ENCODE measurements at places on chromosomes 12 and 14. TPM values are rescaled to one million over a fixed set of nuclear protein-coding genes. Genes with fewer than 3 reads are reported as not detected.

The SOAT2 gene
- 0.76 TPM for polyA plus RNA-seq

The TMEM263 gene
- 24.9 TPM for polyA plus RNA-seq

- H3K36me3 ChIP-seq: no peaks in the 10 kb centered on the region
- no peak for DNase-seq
- H3K4me3 ChIP-seq: no peak overlapping the region
- no peaks in the 10 kb centered on the region for H3K27me3 ChIP-seq
- no peaks in the 10 kb centered on the region for H3K4me1 ChIP-seq
Observed at GRCh38 chr12:94481734-94482133, 22.1 kb upstream of the CEP83 start.

GRCh38 chr12:124774462-124775167 lies 89.0 kb downstream of the SCARB1 start:
- peak overlapping the region; percentile 57 for H3K4me3 ChIP-seq
- peaks cover 28% of the 10 kb centered on the region for H3K4me1 ChIP-seq
- H3K36me3 ChIP-seq: no peaks in the 10 kb centered on the region

DNA sequence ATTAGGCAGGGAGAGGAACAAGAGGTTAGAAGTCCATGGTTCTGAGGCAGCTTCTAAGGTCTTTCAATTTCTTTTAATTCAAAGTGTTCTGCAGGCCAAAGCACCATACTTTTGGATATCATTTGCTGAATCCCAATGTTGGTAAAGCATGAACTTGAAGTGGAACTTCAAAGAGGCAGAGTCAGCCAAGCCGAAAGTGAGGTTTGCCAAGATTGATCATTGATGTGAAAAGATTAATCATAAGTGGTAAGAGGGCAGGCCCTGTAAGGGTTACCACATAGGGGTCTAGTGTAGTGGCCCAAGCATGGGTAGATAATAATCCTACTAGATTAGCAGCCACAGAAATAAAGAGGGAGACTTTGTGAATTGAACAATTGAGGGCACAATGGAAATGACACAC lies 191.7 kb upstream of the DIO2 start:
- H3K27me3 ChIP-seq: no peaks in the 10 kb centered on the region
- no peak overlapping the region for H3K4me3 ChIP-seq
- no peak overlapping the region for H3K27ac ChIP-seq
- no peaks in the 10 kb centered on the region for H3K4me1 ChIP-seq
- no peaks in the 10 kb centered on the region for H3K36me3 ChIP-seq

DNA sequence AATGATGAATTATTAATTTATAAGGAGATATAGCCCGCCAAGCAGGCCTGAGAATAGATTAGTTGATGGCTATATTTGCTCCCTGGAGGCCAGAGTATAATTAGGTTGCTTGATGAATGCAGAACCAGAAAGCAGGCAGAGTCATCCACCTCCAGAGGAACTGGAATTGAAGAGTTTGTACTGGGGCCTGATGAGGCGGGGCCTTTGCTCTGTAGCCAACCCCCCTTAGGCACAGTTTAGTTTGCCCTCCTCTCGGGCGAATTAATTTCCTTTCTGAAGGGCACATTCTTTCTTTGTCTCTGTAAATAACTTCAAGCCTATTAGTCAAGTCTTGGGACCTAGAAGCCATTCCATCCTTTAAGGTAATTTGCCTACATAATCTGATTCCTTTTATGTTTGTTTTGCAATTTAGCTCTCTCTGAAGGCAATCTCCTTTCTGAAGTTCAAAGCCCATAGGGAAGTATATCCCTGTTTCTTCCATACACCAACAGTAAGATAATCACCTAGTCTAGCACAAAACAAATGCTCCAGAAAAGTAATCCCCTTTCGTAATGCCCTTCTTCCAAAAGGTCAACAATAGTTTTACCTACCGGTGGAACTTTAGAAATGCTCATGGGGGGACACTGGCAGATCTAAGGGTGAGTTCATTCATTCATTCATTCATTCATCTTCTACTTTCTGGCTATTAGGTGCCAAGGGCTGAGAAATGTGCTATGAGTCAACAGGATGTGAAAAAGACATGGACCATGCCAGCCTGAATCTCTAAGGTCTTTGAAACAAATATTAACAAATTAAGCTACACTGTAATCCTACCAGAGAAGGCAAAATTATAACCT lies 84.8 kb upstream of the NUDT4 start:
- no peaks in the 10 kb centered on the region for H3K4me1 ChIP-seq
- no peaks in the 10 kb centered on the region for H3K36me3 ChIP-seq
- no peak overlapping the region for H3K27ac ChIP-seq
- H3K27me3 ChIP-seq: no peaks in the 10 kb centered on the region
- H3K4me3 ChIP-seq: no peak overlapping the region
- DNase-seq: no peak

DNA sequence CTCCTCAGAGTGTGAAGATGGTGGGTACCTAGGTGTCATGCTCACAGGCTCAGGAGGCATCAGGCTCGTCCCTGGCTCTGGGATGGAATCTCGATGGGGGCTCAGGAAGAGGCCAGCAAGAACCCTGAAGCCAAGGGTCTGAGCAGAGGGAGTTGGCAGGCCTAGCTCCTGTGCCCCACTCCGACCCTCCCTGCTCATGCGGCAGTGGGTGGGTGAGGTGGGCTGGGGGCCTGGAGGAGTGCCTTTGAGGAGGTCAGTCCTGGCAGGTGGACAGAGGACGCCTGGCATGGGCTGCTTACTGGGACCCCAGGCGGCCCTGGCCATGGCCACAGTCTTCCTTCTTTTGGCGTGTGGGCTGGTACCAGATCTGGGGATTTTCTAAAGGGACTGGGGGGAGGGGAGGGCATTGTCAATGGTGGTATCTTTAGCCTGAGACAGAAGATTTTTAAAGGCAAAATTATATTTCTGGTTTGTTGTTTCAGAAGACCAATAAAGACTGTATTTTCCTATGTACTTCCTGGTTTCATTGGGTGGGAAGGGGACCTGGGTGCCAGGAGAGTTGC lies 16.0 kb downstream of the LRTM2 start:
- no peak overlapping the region for H3K27ac ChIP-seq
- no peak for DNase-seq
- no peaks in the 10 kb centered on the region for H3K4me1 ChIP-seq
- no peaks in the 10 kb centered on the region for H3K36me3 ChIP-seq
- no peak overlapping the region for H3K4me3 ChIP-seq
- no peaks in the 10 kb centered on the region for H3K27me3 ChIP-seq

GRCh38 chr14:24673534-24674203 lies 39.7 kb upstream of the GZMB start:
- H3K4me3 ChIP-seq: peak overlapping the region; percentile 38
- no peaks in the 10 kb centered on the region for H3K36me3 ChIP-seq
- no peaks in the 10 kb centered on the region for H3K27me3 ChIP-seq
- DNase-seq: peak; percentile 84

GRCh38 chr12:119288576-119288975 lies 46.0 kb upstream of the CCDC60 start:
- DNase-seq: no peak
- H3K27ac ChIP-seq: no peak overlapping the region
- no peaks in the 10 kb centered on the region for H3K36me3 ChIP-seq

- H3K4me3 ChIP-seq: no peak overlapping the region
- no peak for DNase-seq
- no peak overlapping the region for H3K27ac ChIP-seq
- H3K4me1 ChIP-seq: no peaks in the 10 kb centered on the region
- H3K36me3 ChIP-seq: no peaks in the 10 kb centered on the region
Observed at GRCh38 chr14:41868396-41868795, 261.7 kb downstream of the LRFN5 start.

DNA sequence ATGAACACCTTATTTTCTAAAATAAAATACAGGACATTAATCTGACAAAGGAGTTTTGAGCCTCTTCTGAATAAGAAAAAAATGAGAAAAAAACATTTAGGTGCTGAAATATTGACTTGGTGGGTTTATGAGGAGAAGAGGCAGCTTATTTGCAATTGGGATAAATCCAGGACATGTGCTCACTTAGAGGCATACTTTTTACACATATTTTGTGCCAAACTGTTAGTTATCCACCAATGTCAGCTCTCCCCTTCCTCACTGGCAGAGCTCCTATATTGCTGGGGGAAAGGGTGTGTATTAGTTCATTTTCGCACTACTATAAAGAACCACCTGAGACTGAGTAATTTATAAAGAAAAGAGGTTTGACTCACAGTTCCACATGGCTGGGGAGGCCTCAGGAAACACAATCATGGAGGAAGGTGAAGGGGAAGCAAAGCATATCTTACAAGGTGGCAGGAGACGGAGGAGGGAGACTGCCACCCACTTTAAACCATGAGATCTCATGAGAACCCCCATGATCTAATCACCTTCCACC lies 135.4 kb upstream of the EGLN3 start:
- no peak overlapping the region for H3K4me3 ChIP-seq
- DNase-seq: no peak
- H3K27ac ChIP-seq: no peak overlapping the region
- H3K27me3 ChIP-seq: no peaks in the 10 kb centered on the region
- no peaks in the 10 kb centered on the region for H3K36me3 ChIP-seq

GRCh38 chr14:85991156-85991555 lies 461.2 kb downstream of the FLRT2 start:
- H3K4me3 ChIP-seq: no peak overlapping the region
- no peaks in the 10 kb centered on the region for H3K36me3 ChIP-seq
- DNase-seq: no peak
- H3K27ac ChIP-seq: no peak overlapping the region

DNA sequence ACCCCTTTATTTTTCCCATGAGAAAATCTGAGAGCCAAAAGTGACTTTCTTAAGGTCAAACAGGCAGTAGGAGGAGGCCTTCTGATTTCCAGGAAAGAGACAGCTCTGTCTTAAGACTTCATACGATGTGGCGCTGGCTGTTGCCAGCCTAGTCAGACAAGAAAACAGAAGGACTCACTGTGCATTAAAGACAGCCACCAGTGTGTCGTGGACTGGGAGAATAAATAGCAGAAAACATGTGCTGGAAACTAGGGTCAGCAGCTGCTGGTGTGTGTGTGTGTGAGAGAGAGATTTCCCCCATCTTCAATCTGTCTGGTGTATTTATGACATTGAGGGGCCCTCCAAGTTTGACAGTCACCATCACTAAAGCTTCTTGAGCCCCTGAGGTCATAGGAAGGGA lies 708.6 kb upstream of the TMEM132C start:
- H3K27ac ChIP-seq: no peak overlapping the region
- DNase-seq: no peak
- no peaks in the 10 kb centered on the region for H3K36me3 ChIP-seq
- no peak overlapping the region for H3K4me3 ChIP-seq
